ENCODE measurements at places on chromosomes 7 and 10.

- no peak for DNase-seq
Measured at GRCh38 chr10:124625831-124626238, 118.3 kb downstream of the FAM53B start.

GRCh38 chr7:22250390-22250789, 106.6 kb downstream of the RAPGEF5 start:
- no peak for DNase-seq

- DNase-seq = no peak
Measured at GRCh38 chr7:134892963-134893362, 93.3 kb upstream of the AGBL3 start.

GRCh38 chr7:81688622-81689411, 81.0 kb downstream of the HGF start:
- no peak for DNase-seq

DNA sequence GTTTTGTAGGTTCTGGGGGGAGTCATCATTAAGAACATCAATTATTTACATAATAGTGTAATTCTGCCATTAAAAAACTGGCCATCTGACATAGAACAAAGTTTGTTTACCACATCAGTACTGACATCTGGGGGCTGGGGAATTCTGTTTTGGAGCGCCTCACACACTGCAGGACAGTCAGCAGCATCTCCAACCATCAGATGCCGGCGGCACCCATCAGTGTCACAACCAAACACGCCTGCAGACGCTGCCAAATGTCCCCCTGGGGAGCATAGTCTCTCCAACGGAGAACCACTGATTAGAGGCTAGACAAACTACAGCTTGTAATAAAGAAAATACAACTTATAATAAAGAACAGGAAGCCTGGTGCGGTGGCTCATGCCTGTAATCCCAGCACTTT, 26.0 kb downstream of the GNA12 start:
- no peak for DNase-seq

DNA sequence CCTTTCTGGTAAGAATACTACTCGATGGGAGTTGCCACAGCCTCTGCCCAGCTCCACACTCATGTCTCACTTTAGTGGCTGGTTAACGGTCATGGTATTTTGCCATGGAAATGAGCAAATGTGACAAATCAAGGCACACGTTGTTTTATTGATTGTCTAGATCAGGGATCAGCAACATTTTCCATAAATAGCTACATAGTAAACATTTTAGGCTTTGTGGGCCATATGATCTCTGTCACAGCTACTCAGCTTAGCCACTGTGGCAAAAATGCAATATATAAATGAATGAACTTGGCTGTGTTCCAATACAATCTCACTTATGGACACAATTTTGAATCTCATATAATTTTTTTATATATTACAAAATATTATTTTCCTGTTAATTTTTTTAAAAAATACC, 76.9 kb downstream of the COBL start:
- no peak for DNase-seq

- peak; percentile 17 for DNase-seq
Measured at GRCh38 chr10:13351340-13351915, 3.3 kb upstream of the SEPHS1 start.

DNA sequence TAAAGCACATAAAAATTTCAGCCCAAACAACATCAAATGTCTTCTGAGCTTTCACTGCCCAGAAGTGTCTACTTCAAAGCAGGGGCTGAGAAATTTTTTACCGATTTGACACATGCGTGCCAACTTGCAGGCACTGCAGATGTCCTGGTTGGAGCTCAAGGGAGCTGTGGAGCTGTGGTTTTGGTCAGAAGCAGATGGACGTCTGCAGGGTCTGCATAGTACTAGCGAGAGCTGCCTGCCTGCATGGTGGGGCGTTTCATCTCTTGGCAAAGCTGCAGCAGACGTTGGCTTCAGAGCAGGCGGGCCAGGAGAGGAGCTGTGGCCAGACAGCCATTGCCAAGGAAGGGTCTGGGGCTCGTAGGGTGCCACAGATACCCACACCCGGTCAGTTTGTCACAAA, 296.7 kb downstream of the GLRX3 start:
- no peak for DNase-seq

- no peak for DNase-seq
Measured at GRCh38 chr10:75592151-75592787, 160.8 kb downstream of the LRMDA start.

DNA sequence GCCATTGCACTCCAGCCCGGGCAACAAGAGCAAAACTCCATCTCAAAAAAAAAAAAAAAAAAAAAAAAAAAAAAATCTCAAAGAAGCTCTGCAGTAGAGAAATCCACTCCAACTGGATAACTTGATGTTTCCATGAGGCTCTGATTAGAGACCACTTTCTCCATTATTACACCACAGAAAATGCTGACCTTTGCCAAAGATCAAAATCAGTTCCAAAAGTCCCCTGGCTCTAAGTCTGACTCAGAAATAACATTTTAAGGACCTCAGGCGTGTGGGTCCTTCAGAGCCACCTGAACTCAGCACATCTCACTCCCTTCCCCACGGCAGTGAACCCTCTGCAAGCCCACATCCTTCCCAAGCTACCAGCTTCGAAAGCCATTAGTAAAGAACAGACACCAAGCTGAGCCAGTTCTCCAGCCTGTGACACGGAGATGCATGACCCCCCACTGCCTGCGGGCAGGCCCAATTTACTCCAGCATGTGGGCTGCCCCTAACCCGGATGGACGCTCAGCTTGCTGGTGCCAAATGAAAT, 13.8 kb upstream of the TMEM120A start:
- DNase-seq = no peak

DNA sequence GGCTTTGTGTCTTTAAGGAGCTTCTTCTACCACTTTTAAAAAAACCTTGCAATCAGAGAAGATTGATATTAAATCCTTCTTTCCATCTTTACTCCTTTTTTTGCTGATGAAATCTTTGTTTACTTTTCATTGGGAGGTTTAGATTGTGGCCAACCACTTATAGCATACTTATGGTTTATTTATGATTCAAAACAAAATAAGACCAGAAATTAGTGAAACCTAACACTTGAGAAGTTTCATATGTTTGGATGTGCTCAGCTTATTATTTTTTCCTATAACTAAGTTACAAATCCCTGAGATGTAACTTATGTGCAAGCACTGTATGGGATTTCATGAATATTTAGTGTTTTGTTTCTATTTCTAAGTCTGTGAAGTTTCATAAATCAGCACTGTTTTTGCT, 13.5 kb upstream of the PRPS1L1 start:
- DNase-seq = no peak

- no peak for DNase-seq
Measured at GRCh38 chr7:26658389-26659084, 205.9 kb downstream of the SKAP2 start.

DNA sequence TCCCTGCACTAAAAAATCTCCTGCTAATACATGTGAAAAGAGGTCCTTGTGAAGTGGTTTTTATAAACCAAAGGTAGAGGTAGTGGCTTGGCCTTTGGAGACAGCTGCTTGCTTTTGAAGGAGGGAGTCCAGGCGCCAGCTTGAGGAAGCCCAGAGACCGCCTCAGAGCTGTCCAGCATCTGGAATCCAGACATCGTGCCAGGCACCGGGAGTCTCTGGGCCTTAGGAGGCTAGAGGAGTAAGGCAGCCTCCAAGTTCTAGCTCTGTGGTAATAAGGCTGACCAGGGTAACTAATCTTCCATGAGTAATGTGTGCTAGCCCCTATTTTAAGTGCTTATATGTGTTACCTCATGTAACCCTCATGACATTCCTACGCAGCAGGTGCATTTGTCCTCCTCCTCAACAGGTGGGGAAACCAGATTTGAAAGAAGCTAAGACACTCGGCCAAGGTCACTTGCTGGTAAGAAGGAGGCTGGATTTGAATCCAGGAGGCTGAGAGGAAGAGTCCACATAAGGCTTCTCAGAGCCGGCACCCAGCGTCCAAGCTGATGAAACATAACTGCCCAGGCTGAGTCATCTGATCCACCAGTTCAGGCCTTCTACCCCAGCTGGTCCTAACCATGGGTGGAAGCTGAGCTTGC, 26.1 kb downstream of the PRLHR start:
- no peak for DNase-seq

- no peak for DNase-seq
Measured at GRCh38 chr10:75754096-75754831, 322.8 kb downstream of the LRMDA start.

DNA sequence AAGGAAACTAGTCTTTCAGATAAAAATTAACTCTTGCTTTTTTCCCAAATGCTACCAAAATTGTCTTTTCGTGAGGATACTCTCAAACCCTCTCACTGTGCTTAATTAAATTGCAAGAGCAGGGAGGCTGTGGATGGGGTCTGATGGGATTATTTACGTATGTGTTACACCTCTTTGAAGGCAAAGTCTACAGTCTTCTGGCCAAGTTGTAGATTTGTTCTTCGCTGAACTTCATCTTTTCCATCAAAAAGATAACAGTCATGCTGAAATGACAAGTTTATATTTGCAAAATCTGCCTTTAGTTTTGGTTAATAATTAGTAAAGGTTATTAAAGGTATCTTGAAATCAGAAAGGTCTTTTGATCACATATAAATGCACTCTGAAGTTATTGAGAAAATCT, 22.7 kb downstream of the A1CF start:
- DNase-seq = no peak

GRCh38 chr10:84406561-84406960, 78.2 kb downstream of the CCSER2 start:
- DNase-seq = no peak

- DNase-seq = no peak
Measured at GRCh38 chr10:72105710-72106109, 17.4 kb upstream of the SPOCK2 start.

GRCh38 chr7:27101171-27101956, 1.1 kb downstream of the HOXA2 start:
- no peak for DNase-seq

GRCh38 chr7:21718391-21718790, 175.6 kb downstream of the DNAH11 start:
- DNase-seq = no peak

GRCh38 chr7:114688443-114689055, 233.3 kb upstream of the MDFIC start:
- no peak for DNase-seq
